Lung (tissue), 17 donors: ENCODE measurements at places on chromosomes 2 and 18.

DNA sequence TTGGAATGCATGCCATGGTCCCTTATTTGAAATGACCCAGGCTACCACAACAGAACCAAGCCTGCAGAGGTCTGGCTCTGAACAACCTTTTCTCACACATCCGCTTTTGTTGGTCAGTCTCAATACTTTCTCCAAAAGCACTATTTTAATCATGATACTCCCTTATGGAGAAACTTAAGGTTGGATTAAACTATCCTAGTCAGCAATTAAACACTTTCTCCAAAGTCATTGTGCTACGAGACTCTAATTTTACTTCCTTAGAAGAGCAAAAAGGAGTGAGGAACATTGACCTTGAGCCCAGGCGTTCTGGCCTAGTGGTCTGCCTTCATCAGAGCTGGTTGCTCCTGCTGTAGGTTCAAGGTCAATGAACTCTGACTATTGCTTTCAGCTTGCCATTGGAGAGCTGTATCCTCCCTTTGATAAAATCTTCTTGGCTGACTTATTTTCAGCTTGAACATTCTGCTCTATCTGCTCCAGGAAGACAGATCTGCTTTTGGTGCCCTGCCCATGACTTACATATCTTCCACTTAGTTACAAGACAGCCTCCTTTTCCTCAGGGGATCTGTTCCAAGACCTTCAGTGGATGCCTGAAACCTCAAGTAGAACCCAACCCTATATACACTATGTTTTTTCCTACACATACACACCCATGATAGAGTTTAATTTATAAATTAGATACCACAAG is 91.2 kb downstream of the NCKAP5 start:
- no peak overlapping the region for H3K27ac ChIP-seq
- no peaks in the 10 kb centered on the region for H3K36me3 ChIP-seq
- H3K4me1 ChIP-seq = no peaks in the 10 kb centered on the region

DNA sequence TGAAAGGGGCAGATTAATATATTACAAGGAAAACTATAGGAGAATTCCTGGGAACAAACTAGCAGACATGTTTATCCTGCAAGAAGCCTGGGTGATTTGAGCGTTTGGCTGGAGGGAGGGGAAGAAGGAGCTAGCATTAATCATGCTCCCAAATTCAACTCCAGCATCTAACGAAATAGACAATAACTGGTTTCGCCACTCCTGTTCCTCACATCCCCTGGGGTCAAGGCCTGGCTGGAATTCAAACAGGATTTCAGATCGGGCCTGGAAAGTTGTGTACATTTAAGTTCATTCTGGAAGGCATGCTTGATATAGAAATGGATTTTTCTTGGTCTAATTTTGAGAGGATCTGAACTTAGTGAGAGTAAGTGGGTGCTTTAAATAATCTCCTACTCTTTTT is 126.1 kb upstream of the CTAGE1 start:
- no peaks in the 10 kb centered on the region for H3K27me3 ChIP-seq
- H3K27ac ChIP-seq = no peak overlapping the region
- no peaks in the 10 kb centered on the region for H3K36me3 ChIP-seq
- DNase-seq = no peak

DNA sequence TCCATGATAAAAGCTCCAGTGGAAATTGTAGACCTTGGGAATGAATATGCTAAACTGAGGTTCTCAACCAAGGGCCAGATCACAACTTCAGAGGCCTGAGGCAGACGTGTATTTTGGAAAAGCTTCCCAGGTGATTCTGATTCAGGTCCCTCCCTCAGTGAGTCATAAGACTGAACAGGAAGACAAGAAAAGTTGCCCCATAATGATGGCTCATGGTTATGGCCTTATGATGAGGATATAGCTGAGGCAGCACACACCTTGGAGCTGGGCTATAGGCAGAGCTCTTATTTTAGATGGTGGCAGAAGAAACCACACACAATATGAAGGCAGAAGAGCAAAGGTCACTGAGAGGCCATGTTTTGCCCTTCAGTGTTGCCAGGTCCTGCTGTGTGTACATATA is 9.6 kb downstream of the ANTXR1 start:
- no peak overlapping the region for H3K27ac ChIP-seq
- H3K4me1 ChIP-seq = peaks cover 17% of the 10 kb centered on the region
- H3K36me3 ChIP-seq = no peaks in the 10 kb centered on the region
- H3K27me3 ChIP-seq = no peaks in the 10 kb centered on the region
- no peak overlapping the region for H3K4me3 ChIP-seq

GRCh38 chr2:216661639-216662375 is 28.6 kb downstream of the IGFBP2 start:
- no peak overlapping the region for H3K27ac ChIP-seq
- no peaks in the 10 kb centered on the region for H3K36me3 ChIP-seq
- no peak overlapping the region for H3K4me3 ChIP-seq
- no peaks in the 10 kb centered on the region for H3K27me3 ChIP-seq
- no peak for DNase-seq

GRCh38 chr2:223283771-223284170 is 231.8 kb downstream of the KCNE4 start:
- peak; percentile 12 for DNase-seq
- H3K27ac ChIP-seq = no peak overlapping the region
- H3K4me1 ChIP-seq = no peaks in the 10 kb centered on the region
- H3K4me3 ChIP-seq = no peak overlapping the region
- H3K36me3 ChIP-seq = no peaks in the 10 kb centered on the region

- H3K27me3 ChIP-seq = no peaks in the 10 kb centered on the region
- no peak overlapping the region for H3K4me3 ChIP-seq
- no peak overlapping the region for H3K27ac ChIP-seq
- no peaks in the 10 kb centered on the region for H3K4me1 ChIP-seq
- DNase-seq = no peak
Measured at GRCh38 chr18:23038712-23039111, 96.6 kb upstream of the CABLES1 start.

GRCh38 chr2:97997784-97998392 is 2.1 kb upstream of the TMEM131 start:
- no peak for DNase-seq
- H3K4me1 ChIP-seq = peaks cover 18% of the 10 kb centered on the region
- no peaks in the 10 kb centered on the region for H3K36me3 ChIP-seq
- no peak overlapping the region for H3K4me3 ChIP-seq
- H3K27me3 ChIP-seq = no peaks in the 10 kb centered on the region
- H3K27ac ChIP-seq = no peak overlapping the region

GRCh38 chr2:134429886-134430285 is 176.0 kb downstream of the MGAT5 start:
- H3K36me3 ChIP-seq = peaks cover 16% of the 10 kb centered on the region
- no peaks in the 10 kb centered on the region for H3K27me3 ChIP-seq
- no peak for DNase-seq
- H3K27ac ChIP-seq = no peak overlapping the region
